Stimulated activated CD4-positive, alpha-beta T cell treated with anti-CD3 and anti-CD28 coated beads, Interleukin-2, amount 100 ng/mL, for 24 hours (primary cell): ENCODE measurements at places on chromosomes 7 and 10.

- no peak for DNase-seq
Measured at GRCh38 chr7:121196286-121196685, 132.5 kb upstream of the WNT16 start.

DNA sequence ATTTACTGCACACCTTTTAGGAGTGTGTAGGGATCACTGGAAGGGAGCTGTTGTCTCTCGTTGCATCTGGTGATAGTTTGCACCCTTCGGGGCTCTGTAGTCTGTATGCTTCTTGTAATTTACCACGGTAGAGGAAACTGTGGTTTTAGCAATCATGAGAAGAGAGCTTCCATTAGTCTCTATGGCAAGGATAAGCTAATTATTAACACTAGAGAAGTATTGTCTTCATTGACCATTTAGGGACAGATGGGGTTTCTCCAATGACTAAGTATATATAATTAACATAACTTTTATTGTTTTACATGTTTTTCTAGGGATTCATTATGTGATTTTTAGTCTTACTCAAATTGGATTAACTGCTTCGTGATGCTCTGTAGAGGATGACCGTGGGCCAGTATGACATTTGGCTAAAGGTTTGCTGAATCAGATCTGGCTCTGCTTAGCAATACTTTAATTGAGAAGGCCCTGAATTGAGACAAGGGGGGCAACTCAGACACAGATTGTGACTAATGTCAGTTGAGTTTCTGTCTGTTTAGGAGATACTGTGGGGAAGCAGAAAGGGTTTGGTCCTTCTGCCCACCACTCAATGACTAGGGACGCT lies 8.7 kb downstream of the SLC18A2 start:
- DNase-seq, result no peak

GRCh38 chr7:140902303-140902953 lies 22.3 kb downstream of the BRAF start:
- no peak for DNase-seq

GRCh38 chr7:131238347-131238931 lies 89.2 kb upstream of the MKLN1 start:
- no peak for DNase-seq

GRCh38 chr7:19009241-19009935 lies 108.0 kb downstream of the TWIST1 start:
- DNase-seq, result no peak

DNA sequence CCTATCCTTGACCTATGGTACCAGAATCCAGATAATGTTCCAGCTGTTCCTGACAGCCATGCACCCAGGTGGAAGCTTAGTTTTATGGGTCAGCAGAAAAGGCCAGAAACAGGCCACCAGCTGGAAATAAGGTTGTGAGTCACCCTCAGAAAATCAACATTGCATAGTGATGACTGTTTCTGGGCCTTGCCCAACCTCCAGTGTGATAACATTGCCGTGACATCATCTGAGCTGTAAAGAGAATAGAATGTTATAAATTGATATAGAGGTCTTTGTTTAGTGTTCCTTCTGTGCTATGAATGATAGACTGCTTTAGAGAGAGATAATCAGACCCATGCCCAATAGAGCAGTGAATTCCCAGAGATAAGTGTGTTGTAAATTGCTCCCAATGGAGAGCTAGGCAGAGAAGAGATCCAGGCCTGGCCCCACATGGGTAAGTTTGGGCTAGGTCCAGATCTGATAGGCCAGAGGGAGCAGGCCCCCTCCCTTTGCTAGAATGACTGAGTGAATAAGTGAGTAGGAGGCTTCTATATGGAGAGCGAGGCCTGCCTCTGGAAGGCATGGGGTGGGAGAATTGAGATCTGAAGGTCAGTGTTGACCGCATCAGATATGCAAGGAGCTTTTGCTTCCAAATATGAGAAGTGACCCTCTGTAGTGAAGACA lies 14.2 kb upstream of the HPS1 start:
- DNase-seq, result no peak
